Right ventricle myocardium inferior (tissue), 1 donor: ENCODE measurements at places on chromosomes 11 and 22.

DNA sequence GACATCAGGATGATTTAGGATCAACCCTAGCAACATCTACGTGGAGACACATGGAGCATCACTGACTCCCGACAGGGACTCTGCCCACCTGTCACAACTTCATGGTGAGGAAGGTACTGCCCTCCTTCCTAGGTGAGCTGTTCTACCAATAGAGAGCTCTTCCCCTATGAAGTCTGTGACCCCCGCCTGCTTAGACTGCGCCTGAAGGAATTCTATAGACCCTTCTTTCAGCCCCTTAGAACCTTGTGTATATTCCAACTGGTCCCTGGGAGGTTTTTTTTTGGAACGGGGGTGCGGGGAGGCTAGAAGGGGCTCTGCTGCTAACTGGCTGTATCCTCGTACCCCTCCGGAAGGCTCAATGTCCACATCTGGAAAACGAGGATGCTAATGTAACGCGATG is 566 bp downstream of the INTS4 start:
- DNase-seq = no peak

DNA sequence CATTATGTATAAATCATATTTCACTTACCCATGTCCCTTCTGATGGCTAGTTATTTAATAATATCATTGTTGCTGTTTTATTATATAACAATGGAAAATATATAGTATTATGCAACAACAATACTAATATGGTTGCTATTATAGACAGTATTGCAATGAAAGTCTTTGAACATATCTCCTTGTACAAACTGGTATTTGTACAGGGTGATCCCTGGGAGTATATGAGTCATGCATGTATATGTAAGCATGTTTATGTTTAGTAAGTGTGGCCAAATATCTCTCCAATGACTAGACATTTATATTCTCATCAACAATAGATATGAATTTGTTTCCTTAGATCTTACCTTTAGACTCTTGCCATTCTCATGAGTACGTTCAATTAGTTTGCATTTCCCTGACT is 55.9 kb downstream of the KCNC1 start:
- DNase-seq = no peak

- DNase-seq = no peak
Measured at GRCh38 chr11:22780952-22781593, 48.5 kb downstream of the SVIP start.

GRCh38 chr11:11313426-11313825 is 39.6 kb downstream of the CSNK2A3 start:
- no peak for DNase-seq

DNA sequence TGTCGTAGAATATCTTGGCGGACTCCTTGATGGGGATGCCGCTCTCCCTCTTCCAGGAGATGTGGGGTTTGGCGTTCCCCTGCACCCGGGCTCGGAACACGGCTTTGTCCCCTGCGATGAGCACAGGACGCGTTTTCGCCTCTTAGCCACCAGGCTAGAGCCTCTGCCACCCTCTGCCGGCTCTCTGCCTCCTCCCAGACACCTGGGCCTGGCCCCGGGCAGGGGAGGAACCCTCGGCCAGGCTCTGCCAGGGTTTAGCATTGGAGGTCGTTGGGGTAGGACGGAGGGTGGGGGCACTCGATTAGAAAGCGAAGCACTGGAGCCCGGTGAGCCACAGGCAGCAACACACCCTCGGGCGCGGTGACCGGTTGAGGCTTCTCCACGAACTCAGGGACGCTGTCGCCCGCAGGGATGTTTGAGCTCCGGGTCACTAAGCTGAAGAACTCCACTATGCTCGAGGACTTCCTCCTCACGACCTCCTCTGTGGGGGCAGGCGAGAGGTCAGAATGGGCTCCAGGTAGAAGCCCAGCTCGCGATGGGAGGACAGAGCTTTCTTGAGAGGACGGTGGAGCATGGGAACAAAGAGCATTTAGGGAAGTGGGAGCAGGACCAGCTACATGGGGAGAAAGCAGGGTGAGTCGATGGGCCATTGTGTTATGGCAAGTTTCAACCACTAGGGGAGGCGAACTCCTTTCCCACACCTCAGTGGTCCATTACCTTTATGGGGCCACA is 4.3 kb downstream of the IGSF22 start:
- no peak for DNase-seq

GRCh38 chr11:84607975-84608836 is 1018.9 kb downstream of the DLG2 start:
- DNase-seq = no peak

GRCh38 chr11:61157743-61158142 is 3.5 kb downstream of the VPS37C start:
- DNase-seq = no peak
